ENCODE measurements at places on chromosomes 6 and 20.

DNA sequence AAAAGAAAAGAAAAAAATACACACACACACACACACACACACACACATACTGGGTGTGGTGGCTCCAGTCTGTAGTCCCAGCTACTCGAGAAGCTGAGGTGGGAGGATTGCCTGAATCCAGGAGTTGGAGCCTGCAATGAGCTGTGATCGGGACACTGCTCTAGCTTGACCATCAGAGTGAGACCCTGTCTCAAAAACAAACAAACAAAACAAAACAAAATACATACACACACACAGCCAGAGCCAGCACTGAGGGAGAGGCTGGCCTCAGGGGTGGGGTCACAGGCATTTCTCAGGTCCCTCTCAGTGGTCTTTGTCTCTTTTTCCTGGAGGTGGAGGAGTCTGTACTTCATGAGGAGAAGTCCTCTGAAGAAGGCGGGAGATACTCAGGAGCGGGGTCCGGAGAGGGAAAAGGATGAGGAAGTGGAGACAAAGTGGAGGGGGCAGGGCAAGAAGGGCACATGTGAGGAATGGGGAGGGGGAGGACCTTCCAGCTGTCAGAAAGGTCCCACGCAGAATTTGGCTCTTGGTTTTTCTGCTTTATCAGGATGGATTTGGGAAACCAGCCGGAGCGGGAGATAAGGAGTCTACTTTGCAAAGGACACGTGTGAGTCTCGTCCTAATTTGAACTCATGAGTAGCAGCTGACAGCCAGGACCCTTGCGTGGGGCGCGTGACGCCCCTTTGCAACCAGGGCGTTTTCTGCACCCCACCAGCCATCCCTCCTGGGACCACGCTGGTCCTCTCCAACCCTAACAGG is 7.7 kb upstream of the MICB start:
- no peak for DNase-seq

GRCh38 chr20:22729180-22729579 is 144.8 kb upstream of the FOXA2 start:
- no peak for DNase-seq

- DNase-seq, result no peak
Observed at GRCh38 chr6:41455410-41455809, 90.8 kb upstream of the FOXP4 start.

DNA sequence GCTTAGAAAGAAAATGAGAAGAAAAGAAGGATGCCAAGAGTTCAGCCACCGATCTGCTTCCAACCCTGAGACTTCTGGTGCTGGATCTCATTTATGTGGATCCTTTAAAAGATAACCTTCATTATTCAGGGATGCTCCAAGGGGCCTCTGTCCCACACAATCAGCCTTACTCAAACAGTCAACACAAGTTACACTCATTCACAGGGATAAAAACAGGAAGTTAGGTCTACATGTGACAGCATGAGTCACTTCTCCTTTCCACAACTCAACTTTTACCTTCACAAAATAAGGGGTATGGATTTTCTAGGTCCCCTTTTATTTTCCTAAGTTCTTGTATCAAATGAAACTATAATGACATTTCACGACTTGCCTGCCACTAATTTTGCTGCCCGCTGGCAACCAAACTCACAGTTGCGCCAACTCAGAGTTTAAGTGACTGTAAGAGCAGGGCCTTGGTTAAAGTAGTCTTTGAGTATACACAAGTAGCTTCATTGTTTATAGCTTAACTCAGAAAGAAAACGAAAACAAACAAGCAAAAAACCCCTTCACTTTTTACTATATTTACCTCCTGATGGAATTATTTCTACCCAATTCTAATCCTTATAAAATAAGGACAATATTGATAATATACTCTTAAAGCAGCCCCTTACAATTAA is 278.8 kb upstream of the RUNX2 start:
- DNase-seq, result no peak

Data from CD4-positive, alpha-beta T cell treated with Interleukin-4 for 1 hour (primary cell).